ENCODE measurements at places on chromosomes 6 and 20.
A peak's percentile ranks its signal among the peaks of the same experiment; 100 is the strongest.

DNA sequence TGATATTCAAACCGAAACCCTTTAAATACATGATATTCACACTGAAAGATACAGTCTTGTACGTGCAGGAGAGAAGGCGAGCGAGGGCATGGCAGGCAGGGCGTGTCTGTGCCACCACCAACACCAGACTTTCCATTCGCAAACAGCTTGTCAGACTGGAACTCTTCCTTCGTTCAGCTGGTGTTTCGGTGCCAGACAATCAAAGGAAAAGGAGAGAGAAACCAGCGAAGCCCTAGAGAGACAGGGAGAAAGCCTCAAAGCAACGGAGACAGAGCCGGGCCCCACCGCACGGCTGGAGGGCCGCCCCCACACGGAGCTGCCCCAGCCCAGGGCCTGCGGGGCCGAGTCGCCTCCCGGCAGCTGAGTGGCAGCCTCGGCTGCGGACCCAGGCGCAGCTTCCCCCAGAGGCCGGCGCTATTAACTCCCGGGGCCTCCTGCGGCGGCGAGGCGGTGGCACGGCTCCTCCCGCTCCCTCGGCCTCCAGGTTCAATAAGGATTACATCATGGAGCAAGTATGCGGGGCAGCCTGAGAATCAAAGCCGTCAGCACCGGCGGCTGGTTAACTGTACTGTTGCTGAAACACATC lies 32.1 kb upstream of the NR2E1 start:
- DNase-seq = peak; percentile 55

DNA sequence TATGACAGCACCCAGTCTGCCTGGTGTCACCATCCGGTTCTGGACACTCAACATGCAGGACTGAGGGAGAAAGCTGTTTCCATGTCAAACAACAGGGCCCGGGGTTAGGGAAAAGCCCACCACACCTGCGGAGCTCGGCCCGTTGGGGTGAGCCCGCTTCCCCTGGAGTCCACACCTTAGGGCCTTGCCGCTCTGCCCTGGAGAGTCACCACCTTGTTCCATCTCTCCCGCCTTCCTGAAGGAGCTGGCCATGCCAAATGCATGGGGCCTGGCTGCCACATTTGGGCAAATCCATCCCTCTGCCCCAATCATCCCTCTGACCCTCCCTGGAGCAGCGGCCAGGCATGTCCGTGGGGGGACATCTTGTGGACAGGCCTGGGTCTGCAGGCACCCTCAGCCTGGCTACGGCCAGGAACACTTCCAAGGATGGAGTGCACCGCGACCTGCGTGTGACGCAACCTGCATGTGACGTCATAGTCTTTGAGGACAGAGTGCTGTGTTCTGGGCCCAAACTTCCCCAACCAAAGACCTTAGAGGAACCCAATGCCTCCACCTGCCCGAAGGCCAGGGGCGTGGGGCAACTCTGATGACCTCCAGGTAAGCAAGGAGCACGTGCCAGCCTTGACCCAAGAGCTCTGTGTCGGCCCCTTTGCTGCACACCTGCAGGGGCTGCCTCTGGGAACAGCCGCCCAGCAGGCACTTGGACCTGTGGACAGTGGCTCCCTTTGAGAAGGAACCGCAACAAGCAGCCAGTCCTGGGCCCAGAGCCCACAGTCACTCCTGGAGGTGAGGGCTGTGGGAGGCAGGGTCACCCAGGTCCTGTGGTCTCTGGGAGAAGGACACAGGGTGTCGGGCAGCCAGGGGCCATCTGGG lies 1.7 kb downstream of the CABLES2 start:
- DNase-seq = no peak

DNA sequence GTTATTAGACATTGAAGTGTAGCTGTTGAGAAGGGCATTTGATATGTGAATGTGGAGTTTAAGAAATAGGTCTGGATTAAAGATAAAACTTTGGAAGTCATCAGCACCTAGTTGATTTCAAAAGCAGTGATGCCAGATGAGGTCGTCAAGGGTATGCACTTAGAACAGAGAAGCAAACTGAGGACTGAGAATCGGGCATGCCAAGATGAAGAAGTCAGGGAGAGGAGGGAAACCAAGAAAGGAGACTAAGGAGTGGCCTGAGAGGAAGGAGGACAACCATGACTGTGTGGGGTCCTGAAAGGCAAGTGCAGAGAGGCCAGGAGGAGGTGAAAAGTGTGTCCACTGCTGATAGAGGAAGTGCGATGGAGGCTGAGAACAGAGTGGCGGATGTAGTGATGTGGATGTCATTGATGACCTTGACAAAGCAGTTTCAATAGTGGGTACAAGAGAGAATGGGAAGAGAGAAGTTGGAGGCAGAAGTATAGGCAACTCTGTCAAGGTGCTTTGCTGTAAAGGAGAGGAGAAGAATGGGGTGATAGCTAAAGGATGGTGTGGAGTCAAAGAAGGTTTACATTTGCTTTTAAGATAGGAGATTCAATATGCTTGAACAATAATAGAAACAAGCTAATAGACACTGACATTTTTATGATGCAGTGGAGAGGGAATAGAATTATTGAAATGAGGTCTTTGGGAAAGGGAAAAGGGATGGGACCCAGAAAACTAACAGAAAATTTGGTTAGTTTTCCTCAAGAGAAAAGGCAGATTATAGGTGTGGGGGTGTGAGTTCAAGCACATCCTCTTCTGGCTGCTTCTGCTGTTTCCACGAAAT lies 139.7 kb upstream of the TMEM170B start:
- DNase-seq = no peak

DNA sequence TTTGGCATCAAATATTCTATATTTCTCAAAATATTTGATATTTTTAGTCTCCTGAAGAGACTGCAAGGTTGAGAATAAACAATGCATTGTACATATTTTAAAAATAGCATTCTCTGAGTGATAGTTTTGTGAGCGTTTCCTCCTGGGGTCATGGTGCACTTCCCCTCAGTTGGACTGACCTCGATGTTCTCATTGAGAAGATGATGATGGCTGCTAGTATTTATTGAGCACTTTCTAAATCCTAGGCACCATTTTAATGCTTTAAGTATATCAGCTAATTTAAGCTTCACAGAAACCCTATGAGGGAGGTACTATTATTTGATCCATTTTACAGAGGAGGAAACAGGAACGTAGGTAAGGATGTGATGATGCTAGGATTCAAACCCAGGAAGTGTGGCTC lies 18.2 kb downstream of the DSE start:
- DNase-seq = no peak

GRCh38 chr6:33392595-33392948 lies 949 bp downstream of the KIFC1 start:
- DNase-seq = no peak

DNA sequence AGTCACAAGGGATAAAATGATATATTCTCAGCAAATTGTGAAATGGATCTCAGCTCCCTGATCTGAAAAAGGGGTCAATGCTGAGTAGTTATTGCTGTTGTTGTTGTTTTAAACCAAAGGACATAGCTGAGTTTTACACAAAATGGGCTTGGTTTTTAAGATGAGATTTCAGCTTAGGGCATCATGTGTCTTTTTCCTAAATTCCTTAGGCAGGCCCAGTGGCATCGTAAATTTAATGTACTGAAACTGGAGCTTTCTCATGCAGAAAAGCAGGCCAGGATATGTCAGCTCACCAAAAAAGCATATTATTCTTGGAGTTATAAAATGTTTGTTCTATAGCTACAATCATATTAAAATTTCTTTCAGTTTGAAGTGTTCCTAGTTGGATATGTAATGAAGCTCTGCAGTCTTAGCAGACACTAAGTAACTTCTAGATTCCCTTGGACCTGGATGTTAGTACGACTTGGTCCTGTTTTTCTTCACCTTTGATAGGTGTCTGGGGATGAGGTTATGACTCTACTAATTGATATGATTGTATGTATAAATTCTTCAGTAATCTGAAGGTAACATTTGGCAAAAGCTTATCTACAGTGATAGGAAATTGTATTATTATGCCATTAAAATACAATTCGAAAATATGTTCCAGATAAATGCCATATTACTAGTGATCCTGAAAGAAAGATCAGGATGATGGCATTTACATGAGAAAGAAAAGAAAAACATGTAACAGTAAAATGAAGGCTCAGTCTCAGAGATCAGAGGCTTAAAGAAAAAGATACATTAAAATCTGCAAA lies 663.3 kb downstream of the RFPL4B start:
- no peak for DNase-seq

- peak; percentile 67 for DNase-seq
Observed at GRCh38 chr6:46772762-46773161, 20.4 kb upstream of the MEP1A start.

DNA sequence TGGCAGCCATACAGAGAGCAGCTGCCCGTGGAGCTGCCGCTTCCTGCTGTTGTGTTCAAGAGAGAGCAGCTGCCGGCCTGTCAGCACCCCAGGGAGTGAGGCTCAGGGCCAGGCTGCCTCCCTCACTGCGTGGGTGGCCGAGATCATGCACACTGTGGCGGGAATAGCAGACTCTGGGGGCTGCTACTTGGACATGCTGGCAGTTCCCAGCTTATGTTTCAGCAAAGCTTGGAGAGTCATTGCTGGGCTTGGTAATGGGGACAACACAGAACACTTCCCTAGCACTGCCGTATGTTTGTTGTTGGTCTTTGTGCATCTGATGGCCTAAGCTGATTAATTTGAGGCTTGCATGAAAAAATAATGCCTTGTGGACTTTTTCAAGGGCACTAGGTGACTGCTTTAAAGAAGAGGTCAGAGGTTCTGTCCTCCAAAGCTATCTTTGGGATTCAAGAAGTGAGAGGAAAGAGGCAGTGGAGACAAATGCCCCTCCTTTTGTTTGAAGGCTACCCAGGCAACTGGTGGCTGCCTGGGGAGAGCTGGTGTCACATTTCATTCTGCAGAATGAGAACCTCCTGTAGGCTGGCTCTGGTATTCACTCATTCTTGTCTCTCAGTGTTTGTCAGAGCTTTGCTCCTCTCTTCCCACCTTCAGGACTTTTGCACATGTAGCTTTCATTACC lies 18.8 kb downstream of the MRAP2 start:
- peak; percentile 72 for DNase-seq

GRCh38 chr6:144898052-144898689 lies 613.0 kb downstream of the UTRN start:
- DNase-seq = no peak

DNA sequence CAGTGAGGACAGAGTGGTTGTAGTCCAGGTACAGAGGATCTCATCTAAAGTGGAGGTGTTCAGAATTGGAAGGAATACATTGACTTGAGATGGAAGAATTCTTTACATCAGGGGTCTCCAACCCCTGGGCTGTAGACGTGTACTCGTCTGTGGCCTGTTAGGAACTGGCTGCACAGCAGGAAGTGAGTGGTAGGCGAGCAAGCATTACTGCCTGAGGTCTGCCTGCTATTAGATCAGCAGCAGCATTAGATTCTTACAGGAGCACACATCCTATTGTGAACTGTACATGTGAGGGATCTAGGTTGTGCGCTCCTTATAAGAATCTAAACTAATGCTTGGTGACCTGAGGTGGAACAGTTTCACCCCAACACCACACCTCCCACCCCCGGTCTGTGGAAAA lies 121.1 kb downstream of the CDKAL1 start:
- no peak for DNase-seq

- DNase-seq = peak; percentile 66
Observed at GRCh38 chr6:29552512-29553051, 7.0 kb downstream of the UBD start.

DNA sequence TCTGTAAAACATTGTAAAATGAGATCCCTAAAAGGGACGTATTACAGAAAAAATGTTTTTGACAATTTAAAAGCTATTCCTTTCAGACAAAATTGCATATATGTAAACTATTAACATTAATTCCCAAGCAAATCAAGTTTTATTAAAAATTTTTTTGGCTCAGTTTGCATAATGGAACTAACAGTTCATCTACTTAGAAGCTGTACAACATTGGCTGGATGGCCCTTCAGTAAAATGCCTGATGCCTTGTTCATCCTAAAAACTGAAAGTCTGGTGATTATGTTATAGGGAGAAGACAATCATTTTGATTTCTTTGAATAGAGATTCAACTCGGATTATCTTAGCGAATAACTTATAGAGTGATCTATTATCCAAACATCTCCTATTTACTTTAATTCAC lies 52.8 kb downstream of the ADGRG6 start:
- DNase-seq = no peak

DNA sequence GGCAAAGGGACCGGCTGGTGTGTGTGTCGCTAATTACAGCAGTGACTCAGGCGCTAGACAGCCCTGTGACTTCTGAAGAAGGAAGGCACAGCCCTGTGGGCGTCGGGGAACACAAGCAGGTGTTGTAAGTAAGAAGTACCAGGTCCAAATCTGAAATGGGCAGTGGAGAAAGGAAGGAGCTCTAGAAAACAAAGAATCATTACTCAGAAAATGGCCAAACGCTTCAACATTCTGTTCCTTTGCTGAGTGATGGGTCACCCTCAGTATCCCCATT lies 106.8 kb downstream of the PXDC1 start:
- DNase-seq = peak; percentile 41

DNA sequence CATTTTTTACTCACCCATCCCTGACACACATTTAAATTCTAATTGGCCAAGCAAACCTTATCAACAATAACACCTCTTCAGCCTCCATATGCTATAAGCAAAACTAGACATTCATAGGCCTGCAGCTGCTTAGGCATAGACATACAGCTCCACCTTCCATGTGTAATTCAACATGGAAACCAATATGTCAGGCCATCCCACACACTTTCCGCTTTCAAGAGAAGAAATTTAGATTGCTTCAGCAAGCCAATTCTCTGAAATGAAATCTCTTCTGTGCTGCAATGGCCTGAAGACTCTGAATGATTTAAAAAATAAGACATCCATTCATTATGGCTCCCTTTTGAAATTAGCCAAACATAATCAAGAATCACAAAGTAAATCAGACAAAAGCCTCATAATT lies 4.5 kb upstream of the RAB22A start:
- no peak for DNase-seq

GRCh38 chr6:104617591-104617990 lies 242.1 kb downstream of the HACE1 start:
- no peak for DNase-seq

DNA sequence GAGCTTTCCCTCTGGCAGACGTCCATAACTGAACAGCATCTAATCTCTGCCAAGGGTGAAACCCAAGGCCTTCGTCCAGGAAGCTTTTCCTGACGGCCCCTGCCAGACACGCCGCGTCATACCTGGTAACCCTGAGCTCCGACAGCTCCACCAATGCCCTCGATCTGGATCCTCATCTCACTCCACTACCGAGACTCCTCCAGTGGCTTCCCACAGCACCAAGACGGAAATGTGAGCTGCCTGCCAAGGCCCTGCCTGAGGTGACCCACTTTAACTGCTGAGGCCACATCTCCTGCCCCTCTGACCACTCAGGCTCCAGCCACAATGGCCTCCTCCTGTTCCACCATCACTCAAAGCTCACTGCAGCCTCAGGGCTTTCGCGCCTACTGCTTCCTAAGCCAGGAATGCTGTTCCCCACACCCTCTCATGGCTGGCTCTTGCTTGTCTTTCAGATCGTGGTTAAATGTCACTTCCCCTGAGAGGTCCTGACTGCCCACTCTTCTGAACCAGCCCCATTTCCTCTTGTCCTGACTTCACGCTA lies 143.2 kb downstream of the PREX1 start:
- no peak for DNase-seq

DNA sequence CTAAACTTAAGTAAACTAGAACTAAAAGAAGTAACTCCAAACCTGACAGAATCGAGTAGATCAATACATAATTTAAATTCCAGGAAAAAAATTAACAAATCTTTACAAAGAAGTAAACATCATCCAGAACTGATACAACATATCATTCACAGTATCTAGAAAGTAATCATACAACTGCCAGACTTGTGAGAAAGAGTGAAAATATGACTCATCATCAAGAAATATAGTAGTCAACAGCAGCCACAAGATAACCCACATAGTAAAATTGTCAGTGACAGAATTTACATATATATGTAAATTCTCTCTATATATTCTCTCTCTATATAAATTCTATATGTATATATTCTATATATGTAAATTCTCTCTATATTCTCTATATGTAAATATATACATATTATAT lies 242.8 kb upstream of the RGS17 start:
- DNase-seq = no peak

- no peak for DNase-seq
Observed at GRCh38 chr6:56459030-56459805, 183.5 kb downstream of the DST start.

Data from Ammon's horn (tissue), 1 donor.